ENCODE measurements at places on chromosomes 11 and 22. TPM values are rescaled to one million over a fixed set of nuclear protein-coding genes. Genes with fewer than 3 reads are reported as not detected.

DNA sequence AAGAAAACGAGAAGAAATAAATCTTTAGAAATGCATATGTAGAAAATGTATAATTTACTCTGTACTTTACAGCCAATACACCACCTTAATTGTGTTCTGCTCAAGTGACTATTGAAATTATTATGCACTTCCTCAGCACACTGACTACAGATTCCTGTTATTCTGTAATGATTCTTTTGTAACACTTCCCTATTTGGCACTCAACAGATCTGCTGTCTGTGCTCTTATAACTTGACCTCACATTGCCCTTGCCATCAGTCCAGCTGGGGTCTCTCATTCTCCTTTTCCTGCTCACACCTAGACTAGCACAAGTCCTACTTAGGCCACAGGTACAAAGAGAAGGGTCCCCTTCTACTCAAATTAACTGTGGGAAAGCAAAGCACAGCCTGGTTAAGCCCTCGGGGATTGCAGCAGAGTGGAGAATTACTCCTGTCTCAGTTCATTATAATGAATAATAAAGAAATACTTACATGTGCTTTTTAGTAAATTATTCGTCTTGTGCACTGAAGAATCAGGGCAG is 860.4 kb downstream of the OPCML start:
- no peak for DNase-seq

- DNase-seq = no peak
Measured at GRCh38 chr11:46114961-46115360, 6.3 kb downstream of the PHF21A start.

DNA sequence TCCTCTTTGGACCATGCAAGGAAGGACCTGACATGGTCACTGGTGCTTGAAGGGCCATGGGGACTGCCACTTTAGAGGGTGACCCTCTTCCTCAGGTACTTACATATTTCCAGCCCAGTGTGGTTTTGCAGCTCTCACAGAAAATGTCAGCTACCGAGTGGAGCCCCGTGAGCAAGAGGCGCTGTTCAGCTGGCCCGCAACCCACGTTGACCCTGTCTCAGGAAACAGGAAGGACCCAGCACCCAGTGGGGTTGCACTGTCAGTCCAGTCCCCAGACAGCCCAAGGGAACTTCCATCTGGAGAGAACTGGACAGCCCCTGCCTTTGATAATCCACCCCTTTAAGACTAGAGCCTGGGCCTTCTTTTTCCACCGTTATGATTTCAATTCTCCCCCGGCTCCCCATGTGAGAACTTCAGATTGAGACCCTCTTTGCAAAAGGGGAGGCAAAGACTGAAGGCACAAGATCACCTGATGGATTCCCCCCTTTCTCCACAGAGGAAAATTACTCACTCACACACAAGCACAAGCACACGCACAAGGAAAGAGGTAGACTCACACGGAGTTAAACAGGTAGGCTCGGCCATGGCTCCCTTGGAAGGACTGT is 3.4 kb downstream of the YPEL4 start:
- DNase-seq = no peak

- no peak for DNase-seq
Measured at GRCh38 chr11:119802670-119803069, 73.7 kb upstream of the NECTIN1 start.

GRCh38 chr22:38180841-38181452 is 683 bp downstream of the PLA2G6 start:
- DNase-seq = no peak

DNA sequence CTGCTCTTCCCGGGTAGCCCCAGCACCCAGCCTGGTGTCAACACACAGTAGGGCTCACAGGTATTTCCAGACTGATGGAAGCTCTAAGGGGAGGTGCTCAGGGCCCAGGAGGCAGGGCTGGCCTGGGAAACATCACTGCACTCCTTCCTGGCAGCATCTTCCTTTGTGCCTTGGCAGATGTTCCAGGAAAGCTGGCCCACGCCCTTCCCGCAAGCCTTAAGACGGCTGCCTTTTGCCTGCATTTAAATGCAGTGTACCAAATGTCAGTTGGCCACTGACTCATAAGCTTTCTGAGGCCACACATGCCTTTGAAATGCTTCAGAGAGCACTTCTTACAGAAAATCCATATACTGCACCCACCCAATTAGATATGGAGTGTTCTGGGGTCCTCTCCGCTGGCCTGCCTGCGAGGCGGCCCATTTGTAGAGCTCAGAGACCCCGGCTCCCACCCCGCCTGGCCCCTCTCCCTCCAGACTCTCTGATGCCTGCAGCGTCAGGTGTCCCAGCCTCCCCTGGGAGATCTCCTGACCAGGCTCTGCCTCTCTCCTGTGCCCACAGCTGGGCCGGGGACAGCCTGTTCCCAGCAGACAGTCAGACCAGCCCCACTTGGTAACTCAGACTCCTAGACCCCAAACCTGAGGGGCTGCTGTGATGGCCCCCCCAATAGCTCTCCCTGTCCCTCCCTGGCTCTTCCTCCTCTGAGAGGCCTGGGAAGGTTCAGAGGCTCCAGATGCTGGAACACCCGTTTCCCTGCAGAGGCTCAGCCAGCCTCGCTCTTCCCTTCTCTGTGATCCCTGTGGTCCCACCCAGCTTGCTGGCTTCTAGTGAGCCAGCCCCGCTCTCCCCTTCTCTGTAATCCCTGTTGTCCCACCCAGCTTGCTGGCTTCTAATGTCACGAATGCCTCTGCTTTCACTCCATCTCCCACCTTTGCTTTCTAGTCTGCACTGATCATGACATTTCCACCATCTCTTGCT is 47.6 kb upstream of the THY1 start:
- DNase-seq = no peak

DNA sequence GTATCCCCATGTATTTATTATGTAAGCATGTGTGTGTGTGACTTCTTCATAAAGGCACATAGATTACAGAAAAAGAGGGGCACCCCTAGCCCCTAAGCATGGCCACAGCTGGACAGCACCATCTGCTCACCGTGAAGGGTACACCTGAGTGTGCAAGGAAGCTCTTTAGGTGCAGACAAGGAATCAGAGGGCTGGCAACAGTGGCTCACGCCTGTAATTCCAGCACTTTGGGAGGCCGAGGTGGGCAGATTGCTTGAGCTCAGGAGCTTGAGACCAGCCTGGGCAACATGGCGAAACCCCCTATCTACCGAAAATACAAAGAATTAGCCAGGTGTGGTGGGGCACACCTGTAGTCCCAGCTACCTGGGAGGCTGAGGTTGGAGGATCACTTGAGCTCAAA is 56.3 kb downstream of the DGCR2 start:
- no peak for DNase-seq

The OR51B4 gene
- not detected for total RNA-seq

GRCh38 chr11:120363436-120363835 is 27.2 kb downstream of the ARHGEF12 start:
- DNase-seq = no peak

DNA sequence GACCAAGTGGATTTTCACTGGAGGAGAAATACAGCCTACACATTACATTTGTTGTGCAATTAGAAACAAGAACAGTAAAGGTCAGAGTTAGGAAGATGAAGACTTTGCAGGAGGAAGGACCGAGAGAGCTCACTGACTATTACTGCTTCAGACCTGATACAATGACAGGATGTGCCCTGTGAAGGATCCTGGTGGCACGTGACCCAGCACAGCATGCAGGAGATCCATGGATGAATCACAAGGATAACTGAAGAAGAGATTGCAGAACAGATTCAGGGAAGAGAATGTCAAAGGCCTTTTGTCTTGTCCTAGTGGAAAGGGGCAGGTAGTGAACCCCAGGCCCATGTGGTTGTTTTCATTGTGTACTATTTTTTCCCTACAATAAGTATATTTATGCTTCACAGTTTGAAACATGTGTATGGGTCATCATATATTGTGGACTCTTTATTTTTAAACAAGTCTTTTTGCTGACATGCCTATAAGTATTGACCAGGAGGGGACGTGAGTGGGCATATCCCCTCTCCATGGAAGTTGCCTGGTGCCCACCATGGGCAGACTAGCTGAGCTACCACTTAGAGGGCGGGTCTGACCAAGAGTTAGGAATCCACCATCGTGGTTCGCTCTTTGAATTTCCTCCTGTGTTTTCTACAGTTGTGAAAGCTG is 44.3 kb downstream of the RASSF10 start:
- DNase-seq = no peak

DNA sequence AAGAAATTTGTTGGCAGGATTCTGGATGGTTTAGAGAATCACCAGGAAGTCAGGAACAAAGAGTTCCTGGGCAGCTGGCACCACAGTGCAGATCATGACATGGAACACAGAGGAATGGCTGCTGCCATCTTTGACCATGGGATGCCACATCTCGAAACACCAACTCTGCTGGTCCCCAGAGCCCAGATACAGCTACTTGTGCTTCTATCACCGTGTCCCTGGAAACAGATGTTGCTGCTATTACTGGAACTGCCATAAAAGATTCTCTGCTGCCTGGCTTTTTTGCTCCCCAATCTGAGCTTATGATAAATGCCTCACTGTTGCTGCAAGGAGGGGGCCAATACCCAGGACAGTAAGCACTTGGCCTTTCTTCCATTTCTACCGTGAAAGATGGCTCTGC is 185.2 kb downstream of the CSNK2A3 start:
- no peak for DNase-seq

DNA sequence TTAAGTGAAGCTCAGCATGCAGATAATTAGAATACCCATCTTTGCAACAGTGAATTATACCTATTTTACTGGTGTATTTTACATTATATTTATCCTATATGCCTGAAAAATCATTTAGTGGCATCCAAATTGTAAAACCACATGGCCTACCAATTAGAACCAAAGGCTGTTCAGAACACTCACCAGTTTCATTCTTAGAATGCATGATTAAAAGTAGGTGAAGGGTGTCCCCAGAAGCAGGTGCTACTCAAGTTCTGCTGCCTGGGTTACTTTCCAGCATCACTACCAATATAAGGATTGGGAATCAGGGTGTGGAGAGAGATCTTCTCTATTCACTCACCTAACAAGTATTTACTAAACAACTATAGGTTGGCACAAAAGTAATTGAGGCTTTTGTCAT is 103.3 kb downstream of the SGSM3 start:
- no peak for DNase-seq

The GRAP2 gene
- total RNA-seq = not detected

- no peak for DNase-seq
Measured at GRCh38 chr22:33467620-33468095, 409.5 kb upstream of the SYN3 start.

DNA sequence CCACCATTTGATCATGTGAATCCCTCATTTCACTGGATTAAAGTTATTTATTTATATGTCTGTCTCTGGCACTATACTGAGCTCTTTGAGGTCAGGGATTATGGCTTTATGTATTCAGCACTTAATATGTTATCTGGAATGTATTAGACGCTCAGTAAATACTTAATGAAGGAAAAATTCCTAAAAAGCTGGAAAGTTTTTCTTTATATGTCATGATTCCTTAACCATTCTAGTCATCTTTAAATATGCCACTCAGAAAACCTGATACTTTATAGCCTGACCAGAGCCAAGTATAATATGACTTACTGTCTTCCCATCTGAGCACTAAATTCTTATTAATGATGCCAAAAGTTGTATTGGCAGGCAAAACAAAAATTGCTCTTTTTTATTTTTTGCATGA is 27.1 kb downstream of the RNF169 start:
- DNase-seq = no peak

GRCh38 chr22:26345496-26345895 is 83.6 kb upstream of the ASPHD2 start:
- no peak for DNase-seq

The WT1 gene
- 8.6 TPM for total RNA-seq

- no peak for DNase-seq
Measured at GRCh38 chr11:47506373-47506772, 46.6 kb downstream of the CELF1 start.

GRCh38 chr22:26828311-26828710 is 170.9 kb downstream of the MIAT start:
- no peak for DNase-seq

DNA sequence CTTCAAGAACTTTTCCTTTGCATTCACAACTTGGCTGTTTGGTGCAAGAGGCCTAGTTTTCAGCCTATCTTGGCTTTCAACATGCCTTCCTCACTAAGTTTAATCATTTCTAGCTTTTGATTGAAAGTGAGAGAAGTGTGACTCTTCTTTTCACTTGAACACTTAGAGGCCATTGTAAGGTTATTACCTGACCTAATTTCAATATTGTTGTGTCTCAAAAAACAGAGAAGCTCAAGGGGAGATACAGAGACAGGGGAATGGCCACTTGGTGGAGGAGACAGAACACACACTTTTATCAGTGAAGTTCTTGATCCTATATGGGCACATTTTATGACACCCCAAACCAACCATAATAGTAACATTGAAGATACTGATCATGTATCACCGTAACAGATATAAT is 532.3 kb downstream of the DLG2 start:
- no peak for DNase-seq

DNA sequence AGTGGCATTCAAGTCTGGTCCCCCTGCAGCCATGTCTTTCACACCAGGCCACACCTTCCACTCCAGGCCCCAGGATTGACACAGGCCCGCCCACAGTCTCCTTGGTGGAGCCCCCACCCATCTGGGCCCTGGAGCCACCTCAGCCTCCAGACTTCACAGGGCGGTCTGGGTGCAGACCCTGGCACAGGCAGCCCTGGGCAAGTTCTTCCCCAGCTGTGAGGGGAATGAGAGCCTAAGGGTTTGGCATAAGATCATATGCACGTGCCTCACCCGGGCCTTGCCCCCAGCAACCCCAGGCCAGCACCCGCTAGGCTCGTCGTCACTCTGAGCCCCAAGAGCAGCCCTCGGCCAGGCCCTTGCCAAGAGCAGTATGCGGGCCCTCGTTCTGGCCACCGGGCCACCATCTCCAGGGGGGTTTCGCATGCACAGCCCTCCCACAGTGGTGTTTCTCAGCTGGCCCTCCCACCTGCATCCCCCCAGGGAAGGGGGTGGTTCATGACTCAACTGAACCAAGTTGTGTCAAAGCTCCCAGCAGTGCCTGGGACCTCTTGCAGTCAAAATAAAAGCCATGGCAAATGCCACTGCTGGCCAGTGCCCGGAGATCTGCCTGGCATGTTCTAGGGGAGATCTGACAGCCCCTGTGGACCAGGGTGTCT is 70.4 kb upstream of the KCNQ1OT1 start:
- DNase-seq = no peak

The GLYAT gene
- total RNA-seq = not detected

DNA sequence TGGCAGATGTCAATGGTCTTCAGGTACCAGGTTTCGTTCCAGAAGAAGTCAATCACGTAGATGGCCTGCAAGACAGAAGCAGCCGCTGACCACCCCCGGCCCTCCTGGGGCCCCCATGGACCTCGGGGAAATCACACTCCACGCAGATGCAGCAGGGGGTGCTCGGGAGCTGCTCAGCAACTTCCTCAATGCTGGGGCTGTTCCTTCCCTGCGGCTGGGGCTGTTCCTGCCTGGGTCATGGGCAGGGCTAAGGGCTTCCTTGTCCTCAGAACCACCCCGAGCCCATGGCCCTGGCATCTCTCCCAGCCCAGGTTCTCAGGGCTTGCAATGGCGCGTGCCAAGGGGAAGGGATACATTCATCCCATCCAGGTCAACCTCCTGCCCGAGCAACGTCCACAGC is 10.3 kb downstream of the DHCR7 start:
- no peak for DNase-seq

The ZNF143 gene
- total RNA-seq = 29.5 TPM

The CDKN1C gene
- 3.5 TPM for total RNA-seq

- DNase-seq = no peak
Measured at GRCh38 chr11:63816166-63816565, 2.9 kb downstream of the SPINDOC start.

The CATSPERZ gene
- total RNA-seq = not detected

The RNF214 gene
- 37.8 TPM for total RNA-seq

GRCh38 chr11:65378208-65378927 is 4.1 kb downstream of the SLC25A45 start:
- no peak for DNase-seq

GRCh38 chr11:65726660-65727059 is 6.1 kb upstream of the RNASEH2C start:
- no peak for DNase-seq

The OR5AK2 gene
- not detected for total RNA-seq

The TMEM151A gene
- total RNA-seq = 1.5 TPM
